ENCODE measurements at places on chromosomes 3 and 15. TPM values are rescaled to one million over a fixed set of nuclear protein-coding genes. Genes with fewer than 3 reads are reported as not detected.
A peak's percentile ranks its signal among the peaks of the same experiment; 100 is the strongest.

Gene TMEM108
- total RNA-seq = 3.7 TPM

Gene ACAA1
- 60.3 TPM for total RNA-seq

Gene SPTSSB
- not detected for total RNA-seq

Gene SLC28A1
- not detected for total RNA-seq

DNA sequence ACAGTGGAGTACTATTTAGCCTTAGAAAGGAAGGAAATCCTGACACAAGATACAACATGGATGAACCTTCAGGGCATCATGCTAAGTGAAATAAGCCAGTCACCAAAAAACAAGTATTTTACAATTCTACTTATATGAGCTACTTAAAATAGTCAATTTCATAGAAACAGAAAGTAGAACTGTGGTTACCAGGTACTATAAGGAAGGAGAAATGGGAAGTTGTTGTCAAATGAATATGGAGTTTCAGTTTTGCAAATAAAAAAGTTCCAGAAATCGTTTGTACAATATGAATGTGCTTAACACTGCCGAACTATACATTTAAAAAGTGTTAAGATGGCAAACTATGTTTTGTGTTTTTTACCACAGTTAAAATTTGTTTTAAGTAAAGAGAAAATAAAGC, 26.8 kb downstream of the TRANK1 start:
- no peak overlapping the region for H3K27ac ChIP-seq
- H3K36me3 ChIP-seq = no peaks in the 10 kb centered on the region
- no peak overlapping the region for H3K4me3 ChIP-seq
- peaks cover 3% of the 10 kb centered on the region for H3K4me1 ChIP-seq
- H3K27me3 ChIP-seq = no peaks in the 10 kb centered on the region

- DNase-seq = no peak
- no peaks in the 10 kb centered on the region for H3K27me3 ChIP-seq
- H3K36me3 ChIP-seq = peaks cover 2% of the 10 kb centered on the region
- peaks cover 6% of the 10 kb centered on the region for H3K4me1 ChIP-seq
- H3K4me3 ChIP-seq = peak overlapping the region; percentile 78
Observed at GRCh38 chr3:197003461-197004385, 25.9 kb downstream of the MELTF start.

- H3K27ac ChIP-seq = peak overlapping the region; percentile 95
- no peaks in the 10 kb centered on the region for H3K27me3 ChIP-seq
- H3K36me3 ChIP-seq = no peaks in the 10 kb centered on the region
Observed at GRCh38 chr3:195441476-195441991, 1.3 kb downstream of the ACAP2 start.

Data from osteocyte (in vitro differentiated cells).